ENCODE measurements at places on chromosomes 6 and 20. TPM values are rescaled to one million over a fixed set of nuclear protein-coding genes. Genes with fewer than 3 reads are reported as not detected.

DNA sequence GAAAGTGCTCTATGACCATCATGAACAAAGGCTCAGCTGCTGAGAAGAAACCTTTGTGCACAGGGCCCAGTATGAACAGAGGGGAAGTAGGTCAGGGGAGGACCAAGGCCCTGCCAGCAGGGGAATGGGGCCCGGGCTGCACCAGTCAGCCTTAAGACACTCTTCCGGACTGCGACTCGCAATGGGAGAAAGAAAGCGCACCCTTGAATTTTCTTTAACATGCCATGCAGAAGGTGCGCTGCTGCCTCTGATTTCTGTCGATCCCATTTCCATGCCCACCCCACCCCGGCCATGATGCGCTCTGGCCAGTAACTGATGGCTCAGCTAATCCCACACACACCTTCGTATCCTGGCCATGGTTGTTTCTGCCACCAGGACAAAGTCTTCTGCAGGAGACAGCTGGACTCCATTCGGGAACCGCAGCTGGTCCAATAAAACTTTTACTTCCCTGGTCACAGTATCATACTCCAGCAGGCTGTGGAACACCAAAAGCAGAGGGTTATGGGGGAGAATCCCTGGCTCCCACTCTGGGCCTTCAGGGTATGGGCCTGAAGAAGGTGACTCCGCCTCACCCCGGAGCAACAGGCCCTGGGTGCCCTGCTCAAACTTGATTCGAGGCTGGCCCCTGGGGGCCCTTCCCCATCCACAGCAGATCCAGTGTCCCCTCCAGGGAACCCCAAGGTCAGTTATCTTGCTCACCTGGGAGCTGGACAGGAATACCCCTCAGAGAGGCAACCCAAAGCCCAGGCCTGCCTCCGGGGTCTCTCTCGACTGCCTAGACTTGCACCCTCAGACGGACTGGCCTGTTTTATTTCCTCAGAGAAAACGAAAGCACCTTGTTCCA, 20.3 kb downstream of the CST7 start:
- DNase-seq: no peak

DNA sequence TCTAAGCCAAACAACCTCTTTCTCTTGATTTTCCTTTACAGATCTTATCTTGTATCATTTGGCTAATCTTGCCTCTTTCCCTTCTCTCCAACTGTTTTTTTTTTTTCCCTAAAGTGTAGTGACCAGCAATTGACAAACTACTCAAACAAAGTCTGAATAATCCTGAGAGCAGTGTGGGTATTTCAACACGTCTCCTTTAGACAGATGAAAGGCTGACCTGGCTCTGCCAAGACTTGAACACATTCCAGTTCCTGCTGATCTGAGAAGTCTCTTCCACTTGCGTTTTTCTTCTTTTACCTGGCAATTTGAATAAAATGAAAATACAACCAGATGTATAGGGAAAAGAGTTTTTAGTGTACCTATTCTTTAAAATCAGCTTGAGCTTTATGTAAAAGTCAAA, 168.4 kb downstream of the GJA10 start:
- DNase-seq: no peak

DNA sequence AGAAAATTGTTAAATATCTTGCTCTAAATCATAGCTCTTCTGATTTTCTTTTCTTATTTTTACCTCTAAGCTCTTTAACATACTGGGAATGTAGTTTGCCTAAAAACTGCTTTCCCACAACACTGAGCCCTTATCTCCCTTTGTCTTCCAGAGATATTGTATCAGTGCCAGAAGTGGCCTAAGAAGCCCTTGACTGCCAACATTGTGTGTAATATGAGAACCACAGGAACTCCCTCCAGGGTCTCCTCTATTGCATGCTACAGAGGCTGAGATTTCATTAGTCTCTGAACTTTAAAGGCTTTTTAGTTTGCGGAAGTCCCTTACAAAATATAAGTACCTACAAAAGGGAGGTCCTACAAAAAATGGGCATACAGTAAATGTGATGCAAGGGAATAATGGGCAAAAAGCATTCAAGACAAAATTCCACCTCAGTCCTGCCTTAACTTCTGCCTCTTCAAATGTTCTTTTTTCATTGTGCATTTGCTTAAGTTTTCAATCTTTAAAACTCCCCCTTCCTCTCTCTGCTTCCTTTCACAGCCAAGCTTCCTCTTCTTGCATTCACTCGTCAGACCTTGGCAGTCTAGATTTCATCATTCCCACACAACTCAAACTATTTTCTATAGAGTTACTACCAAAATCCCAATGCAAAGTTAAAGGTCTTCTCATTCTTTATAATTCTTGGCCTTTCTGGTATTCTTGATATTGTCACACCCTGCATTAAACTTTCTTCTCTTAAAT, 76.5 kb downstream of the ADGRG6 start:
- DNase-seq: no peak

- no peak for DNase-seq
Measured at GRCh38 chr6:127176146-127176545, 57.7 kb downstream of the RSPO3 start.

DNA sequence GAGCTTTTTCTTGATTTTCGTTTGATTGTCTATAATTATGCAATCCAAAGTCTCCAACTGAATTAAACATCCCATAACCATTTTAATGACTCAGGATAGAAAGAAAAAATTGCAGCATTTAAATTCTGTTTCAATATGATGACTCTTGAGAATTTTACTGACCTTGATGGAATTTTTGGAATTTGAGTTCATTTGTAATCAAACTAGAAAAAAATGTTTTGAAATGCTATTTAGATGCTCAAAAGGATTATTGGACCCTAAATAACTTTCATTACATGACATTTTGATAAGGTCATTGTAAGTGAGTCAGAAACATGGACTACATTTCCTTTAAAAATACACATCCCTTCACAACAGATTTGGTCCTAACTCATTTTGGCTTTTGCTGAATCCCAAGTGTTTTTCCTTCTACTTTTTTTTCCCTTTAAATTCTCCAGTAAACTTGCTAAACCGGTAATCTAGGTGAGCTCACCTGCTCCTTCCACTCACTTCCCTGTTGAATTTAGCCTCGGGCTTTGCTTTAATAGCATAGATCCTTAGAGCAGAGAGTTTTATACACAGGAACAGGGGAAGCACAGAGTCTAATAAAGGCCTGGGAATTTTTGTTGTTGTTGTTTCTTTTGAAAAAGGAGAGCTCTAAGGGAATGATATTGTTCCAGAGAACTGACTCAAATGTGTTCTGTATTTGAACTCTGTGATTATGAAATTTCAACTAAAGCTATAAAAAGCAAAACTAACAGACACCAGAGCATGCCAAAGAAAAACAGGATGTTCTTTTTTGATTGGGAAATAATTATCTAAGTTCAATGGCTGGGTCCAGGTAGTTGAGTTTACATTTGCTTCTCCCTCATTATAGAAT, 1088.2 kb upstream of the CITED2 start:
- no peak for DNase-seq

- DNase-seq: no peak
Measured at GRCh38 chr20:62702895-62703852, 5.5 kb upstream of the NTSR1 start.

DNA sequence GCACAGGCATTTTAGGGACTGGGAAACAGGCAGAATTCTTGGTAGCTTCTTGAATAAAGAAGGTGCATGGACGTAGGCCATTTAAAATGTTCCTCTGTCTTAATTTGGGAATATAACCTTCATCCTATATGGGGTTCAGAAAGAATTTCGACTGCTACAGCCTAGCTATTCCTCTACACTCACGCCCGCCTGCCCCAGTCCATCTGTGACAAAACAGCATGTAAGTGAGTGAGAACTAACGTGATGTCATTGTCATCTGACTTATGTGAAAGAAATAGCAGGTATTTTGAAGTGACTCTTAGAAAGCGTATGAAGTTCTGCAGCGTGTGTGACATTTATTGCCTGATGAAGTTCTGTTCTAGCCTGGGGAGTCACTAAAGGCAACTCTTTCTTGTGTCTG, 52.2 kb upstream of the SLC22A1 start:
- DNase-seq: no peak

DNA sequence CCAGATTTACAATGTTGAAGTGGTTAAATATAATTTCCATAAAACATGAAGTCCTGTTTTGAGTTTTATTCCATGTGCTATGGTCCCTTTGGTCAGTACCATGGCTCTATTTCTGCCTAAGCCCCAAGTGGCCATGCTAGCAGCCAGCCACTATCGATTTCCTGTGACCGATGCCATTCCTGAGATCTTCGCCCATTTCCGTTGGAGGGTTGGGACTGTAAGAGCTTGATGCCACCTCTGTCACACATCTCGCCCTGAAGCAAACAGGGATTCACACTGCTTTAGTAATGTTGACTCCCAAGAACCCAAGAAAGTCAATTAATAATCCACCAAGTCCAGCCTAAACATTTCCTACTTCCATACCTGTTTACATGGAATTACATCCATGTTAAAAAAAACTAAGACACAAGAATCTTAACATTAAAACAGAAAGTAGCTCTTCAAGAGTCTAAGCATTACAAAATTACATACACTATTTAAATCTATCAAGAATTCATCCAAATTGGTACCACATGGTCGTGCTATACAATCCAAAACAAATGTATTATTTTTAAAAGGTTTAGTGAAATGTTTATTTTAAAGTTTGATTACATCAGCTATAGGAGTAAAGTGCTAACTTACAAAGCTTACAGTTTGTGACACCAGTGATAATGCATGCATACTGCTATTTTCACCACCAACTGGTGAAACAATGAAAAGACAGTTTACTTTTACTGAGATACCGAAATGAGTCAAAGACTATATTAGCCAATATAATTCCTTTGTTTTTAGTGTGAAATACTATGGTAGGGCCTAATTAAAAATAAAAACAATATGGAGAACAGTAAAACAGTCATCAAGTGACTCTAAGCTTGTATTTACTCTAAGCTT, 2.5 kb downstream of the RBM39 start:
- DNase-seq: no peak

DNA sequence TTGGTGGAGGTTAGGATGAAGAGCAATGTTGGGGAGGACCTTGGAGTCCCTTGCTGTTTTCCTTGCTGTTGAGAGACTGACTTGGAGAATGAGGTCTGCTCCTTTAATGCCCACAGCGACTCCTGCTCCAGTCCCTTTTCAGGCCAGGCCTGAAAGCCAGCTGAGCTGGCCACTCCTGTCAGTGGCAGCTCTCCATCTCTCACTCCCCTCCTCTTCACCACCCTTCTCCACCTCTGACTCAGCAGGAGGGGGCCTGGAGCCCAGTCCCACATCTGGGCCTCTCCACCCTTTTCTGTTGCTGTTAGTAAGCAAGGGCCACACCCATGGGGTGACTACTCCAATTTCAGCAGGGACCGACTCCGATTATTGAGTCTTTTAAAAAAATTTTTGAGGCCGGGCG, 2.2 kb downstream of the SNX21 start:
- DNase-seq: no peak

GRCh38 chr6:1216488-1216974, 95.4 kb upstream of the FOXQ1 start:
- no peak for DNase-seq

DNA sequence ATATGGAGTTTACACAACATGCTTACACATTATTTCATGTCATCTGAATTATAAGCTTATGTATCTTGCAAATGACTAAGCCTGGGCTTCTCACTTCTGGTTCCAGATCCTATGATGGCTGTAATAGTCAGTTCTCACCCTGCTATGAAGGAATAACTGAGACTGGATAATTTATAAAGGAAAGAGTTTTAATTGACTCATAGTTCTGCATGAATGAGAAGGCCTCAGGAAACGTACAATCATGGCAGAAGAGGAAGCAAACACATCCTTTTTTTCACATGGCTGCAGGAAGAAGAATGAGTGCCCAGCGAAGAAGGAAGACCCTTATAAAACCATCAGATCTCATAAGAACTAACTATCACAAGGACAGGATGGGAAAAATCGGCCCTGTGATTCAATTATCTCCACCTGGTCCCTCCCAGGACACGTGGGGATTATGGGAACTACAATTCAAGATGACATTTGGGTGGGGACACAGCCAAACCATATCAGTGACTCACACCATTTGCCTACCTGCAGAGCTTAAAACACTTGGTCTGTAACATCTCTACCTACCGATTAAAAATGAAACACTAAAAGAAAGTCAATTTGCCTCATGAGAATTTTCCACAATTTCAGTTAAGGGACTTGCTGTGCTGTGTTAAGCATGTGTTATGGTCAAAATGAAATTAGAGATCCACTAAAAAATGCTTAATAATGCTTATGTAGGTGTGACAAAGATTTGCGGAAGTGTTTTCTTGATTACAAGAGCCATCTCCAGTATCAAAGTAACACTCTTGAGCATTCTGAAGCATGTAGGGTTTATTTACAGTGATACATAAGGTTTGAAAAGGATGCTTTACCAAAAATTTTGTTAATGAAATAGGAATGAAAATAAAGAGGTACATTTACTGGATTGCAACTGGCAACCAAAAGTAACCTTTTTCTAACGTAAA, 2.2 kb upstream of the RWDD1 start:
- DNase-seq: no peak

GRCh38 chr6:55469951-55470366, 109.0 kb downstream of the HMGCLL1 start:
- DNase-seq: no peak

- no peak for DNase-seq
Measured at GRCh38 chr6:17673543-17674254, 33.0 kb downstream of the NUP153 start.

- DNase-seq: no peak
Measured at GRCh38 chr6:169119669-169120068, 134.0 kb downstream of the THBS2 start.

DNA sequence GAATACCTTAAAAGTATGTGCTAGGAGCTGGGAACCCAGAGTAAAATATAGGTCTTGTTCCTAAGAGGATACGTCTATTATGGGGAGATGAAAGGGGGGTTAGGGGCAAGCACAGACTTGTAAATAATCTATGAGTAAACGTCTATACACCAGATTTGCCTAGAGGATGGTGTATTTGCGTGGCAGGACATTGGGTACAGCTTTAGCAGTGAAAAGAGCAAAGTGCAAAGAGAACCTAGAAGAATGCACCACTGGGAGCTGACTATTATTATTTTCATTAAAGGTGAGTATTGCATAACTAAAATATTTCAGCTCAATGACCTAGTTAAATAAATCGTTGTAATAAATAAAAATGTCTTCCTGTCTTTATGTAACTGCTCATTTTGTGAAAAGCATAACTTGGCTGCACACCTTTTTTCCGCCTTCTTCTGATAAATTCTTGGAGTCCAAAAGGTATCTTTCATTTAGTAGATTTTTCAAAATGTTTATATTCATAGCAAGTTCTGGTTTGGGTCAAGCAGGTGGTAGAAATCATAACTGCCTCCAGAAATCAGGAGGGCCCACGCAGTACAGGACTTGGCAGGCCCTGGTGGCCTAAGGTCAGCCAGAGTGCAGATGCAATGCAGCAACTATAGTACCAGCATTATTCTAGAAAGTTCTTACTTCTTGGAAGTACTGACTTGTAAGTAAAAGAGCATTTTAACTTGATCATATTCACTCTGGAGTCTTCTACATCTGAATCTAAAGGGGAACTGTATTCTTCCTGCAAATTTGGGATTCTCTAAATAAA, 357.2 kb downstream of the PLCB1 start:
- DNase-seq: no peak

GRCh38 chr6:36955136-36955535, 598 bp downstream of the PI16 start:
- DNase-seq: no peak

The RAET1G gene
- not detected for total RNA-seq

The NRN1 gene
- not detected for total RNA-seq

The SNAP25 gene
- total RNA-seq: not detected

The FAM135A gene
- total RNA-seq: 11.5 TPM

The KCNK16 gene
- not detected for total RNA-seq

The F13A1 gene
- 1.6 TPM for total RNA-seq

The MAK gene
- total RNA-seq: not detected

The MAS1 gene
- total RNA-seq: not detected

The SALL4 gene
- not detected for total RNA-seq

The ABHD16B gene
- total RNA-seq: not detected

The C2 gene
- total RNA-seq: 3.8 TPM

The WFDC5 gene
- not detected for total RNA-seq

The SLC17A9 gene
- 11.3 TPM for total RNA-seq

The HELZ2 gene
- total RNA-seq: 24.4 TPM

Measured in naive thymus-derived CD8-positive, alpha-beta T cell (primary cell).